ENCODE measurements at places on chromosomes 7 and 10.

DNA sequence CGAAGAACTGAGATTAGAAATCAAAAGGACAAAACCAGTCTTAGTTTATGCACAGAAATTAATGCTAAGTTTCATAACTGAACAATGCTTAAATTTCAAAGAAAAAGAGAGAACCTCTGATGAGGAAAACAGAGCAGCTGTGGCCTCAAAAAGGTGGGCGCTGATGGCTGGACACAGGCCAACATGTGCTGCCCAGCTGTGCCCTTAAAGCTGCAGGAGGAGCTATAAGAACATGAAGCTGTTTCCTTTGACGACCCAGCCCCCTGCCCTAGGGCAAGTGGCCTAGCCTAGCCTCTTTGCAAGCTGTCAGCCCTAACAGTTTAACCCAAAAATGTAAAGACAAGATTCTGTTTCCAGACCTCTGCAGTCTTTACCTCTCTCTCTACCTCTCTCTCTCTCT lies 107.7 kb downstream of the GRID1 start:
- DNase-seq: no peak

GRCh38 chr10:56599201-56599600 lies 238.1 kb upstream of the ZWINT start:
- no peak for DNase-seq

- no peak for DNase-seq
Observed at GRCh38 chr7:113131367-113131766, 13.0 kb upstream of the SMIM30 start.

GRCh38 chr7:12210179-12211053 lies 678 bp upstream of the TMEM106B start:
- DNase-seq: no peak

- no peak for DNase-seq
Observed at GRCh38 chr10:50508315-50509051, 115.3 kb downstream of the SGMS1 start.

DNA sequence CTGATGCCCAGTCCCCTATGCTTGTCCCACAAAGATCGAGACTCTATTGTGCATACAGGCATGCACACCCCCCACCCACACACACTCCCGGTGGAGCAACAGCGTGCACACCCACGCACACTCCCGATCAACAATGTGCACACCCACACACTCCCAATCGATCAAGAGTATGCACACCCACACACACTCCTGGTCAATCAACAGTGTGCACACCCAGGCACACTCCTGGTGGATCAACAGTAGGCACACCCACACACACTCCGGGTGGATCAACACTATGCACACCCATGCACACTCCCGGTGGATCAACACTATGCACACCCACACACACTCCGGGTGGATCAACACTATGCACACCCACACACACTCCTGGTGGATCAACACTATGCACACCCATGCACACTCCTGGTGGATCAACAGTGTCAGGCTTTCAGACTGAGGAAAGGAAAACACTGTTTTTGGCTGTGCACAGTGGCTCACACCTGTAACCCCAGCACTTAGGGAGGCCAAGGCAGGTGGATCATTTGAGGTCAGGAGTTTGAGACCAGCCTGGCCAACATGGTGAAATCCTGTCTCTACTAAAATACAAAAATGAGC lies 118.8 kb downstream of the PTPRN2 start:
- no peak for DNase-seq

DNA sequence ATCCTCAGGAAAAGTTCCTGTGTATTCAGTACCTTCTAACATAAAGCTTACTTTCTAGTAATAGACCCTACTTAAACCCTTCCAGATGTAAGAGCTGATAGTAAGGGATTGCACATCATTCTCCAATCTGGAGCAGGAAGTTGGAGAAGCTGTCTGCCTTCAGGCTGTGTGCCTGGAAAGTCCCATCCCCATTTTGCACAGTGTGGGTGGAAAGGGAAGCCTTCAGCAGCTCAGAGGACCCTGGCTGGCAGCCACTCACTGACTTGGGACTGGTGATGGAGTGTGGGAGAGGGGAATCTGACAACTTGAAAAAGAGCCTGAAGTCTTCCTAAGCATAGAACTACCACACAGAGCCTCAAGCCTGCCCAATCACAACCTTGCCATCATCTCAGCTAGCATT lies 164.1 kb upstream of the ADO start:
- DNase-seq: no peak

- no peak for DNase-seq
Observed at GRCh38 chr10:61837755-61838171, 63.7 kb upstream of the ARID5B start.

DNA sequence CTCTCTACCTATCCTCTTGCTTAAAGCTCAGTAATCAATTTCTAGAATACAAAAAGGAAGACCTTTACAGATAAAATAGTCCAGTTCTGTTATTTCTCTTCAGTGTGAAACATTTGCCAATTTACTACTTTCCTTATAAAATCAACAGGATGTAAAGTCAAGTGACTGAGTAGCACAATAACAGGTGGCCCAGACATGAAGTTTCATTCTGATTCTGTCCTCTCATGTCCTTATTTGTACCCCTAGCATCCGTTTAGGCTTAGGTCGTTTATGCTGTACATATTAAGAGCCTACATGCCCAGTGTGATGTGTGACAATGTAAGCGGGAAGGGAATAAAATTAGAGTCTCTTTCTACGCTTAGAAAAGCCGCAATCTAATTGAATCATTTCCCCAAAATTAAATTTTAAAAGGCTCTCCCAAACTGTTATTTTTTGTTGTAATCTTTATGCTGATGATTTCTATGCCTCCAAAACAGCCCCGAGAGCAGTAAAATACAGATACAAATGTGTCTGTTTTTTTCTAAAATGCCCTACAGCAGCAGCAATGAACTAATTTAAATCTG lies 29.1 kb downstream of the EPC1 start:
- DNase-seq: no peak

GRCh38 chr10:35668865-35669650 lies 27.0 kb upstream of the FZD8 start:
- DNase-seq: no peak

DNA sequence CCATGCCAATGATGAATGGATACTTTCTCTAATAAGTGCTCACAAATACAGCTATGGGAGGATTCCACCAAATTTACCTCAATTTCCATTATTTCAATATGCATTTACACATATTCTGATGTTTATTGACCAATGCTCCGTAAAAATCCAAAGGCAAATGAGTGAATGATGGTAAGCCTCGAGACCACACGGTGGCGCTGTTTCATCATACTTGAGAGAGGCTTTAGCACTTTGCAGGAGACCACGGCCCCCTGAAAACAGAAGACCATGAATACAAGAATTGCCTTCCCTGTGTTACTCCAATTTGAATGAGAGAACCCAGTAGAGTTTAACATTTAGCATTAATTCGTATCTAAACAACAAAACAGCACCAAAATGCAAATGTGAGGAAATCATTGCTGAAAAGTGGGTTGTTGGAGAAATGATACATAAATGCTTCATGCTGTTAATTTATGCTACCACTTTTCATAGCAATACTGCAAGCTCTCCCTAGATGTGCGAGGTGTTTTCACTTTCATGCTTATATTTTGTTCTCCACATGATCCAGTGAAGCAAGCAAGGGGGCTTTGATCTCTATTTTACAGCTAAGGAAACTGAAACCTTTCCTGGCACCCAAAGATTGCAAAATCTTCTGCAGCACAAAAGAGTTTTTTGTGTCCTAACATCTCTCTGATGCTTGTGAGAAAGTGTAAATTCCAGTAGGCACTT lies 35.4 kb downstream of the TRIL start:
- peak; percentile 87 for DNase-seq

DNA sequence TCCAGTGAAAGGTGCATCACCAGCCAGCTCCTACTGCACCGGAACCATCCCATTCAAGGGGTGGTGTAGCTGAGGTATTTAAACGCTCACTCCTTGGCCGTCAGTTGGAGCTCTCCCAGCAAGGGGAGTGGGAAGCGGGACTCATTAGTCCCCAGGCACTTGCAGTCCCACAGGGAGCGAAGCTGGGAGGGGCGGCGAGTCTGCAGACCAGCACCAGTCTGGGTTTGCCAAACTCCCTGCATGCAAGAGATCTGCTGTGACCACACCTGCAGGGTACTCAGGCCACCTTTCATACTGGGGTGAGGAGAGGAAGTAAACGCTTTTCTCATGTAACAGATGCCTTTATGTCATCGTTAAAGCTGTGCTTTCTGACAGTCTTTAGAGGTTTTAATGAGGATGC lies 187.9 kb downstream of the PTPRN2 start:
- no peak for DNase-seq
